ENCODE measurements at places on chromosomes 2 and 18. TPM values are rescaled to one million over a fixed set of nuclear protein-coding genes. Genes with fewer than 3 reads are reported as not detected.
A peak's percentile ranks its signal among the peaks of the same experiment; 100 is the strongest.

- no peak for DNase-seq
Observed at GRCh38 chr18:8705961-8706790, 820 bp downstream of the MTCL1 start.

DNA sequence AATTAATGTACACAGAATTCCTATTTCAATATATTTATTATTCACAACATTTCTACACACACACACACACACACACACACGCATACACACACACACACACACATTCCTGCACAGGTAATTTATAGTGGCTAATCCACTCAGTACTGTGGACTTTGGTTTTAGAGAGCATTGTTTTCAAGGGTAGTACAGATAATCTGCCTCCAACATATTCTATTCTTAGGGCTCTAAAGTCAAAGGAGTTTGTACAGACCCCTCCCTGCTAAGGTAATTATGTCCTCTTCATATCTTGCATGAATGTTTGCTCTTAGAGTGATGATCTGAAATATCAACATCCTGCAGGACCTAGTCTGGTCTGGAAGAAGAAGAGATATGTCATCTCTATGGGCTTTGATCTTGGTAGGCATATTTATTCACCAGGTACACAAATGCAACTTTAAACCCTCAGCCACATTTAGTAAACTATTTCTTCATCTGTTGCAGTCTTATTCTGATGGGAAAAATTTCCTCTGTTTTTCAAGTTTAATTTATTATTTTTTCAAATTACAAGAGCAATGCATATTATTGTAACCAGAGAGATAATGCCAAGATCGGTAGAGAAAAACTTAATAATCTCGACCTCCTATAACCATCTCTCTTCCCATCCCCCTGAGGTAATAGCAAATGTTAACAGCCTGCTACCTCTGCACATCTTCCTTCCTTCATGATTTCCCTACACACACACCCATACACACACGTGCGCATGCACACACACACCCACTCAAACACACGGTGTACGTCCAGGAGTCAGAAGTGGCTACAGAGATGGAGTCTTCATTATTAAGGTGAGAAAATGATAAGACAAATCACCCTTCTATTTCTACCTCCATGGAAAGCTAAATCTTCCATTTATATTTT, 18.3 kb upstream of the POLE4 start:
- DNase-seq = no peak

DNA sequence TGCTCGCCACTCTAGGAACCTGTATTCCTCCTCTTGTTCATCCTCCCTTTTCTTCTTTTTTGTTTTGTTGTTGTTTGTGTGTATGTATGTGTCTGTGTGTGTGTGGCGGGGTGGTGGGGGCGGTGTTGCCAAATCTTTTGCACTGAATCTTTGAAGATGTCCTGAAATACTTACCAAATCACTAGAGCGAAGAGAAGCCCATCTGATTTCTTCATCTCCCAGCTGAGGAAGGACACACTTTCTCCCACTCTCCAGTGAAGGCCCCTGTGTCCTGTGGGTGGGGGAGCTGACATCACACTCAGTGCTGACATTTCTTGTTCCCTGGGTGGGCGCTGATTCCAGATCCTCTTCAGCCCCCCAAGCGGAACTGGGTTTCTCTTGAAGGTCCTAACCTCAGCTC, 74.5 kb downstream of the NEDD4L start:
- no peak for DNase-seq

DNA sequence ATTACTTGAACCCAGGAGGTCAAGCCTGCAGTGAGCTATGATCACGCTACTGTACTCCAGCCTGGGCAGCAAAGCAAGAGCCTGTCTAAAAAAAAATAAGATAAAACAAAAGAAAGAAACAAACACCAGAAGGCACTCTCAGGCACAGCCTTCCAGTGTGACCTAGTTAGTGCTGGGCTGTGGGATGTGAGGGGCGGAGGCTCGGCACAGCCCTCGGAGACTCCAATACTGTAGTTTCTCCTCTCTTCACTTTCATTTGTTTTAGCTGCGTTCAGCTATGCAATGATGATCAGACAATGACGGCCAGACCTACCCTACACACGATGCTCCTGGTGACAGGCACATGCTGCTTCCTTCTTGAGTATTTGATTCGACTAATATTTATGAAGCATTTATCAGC, 127.7 kb downstream of the SOCS6 start:
- DNase-seq = no peak

DNA sequence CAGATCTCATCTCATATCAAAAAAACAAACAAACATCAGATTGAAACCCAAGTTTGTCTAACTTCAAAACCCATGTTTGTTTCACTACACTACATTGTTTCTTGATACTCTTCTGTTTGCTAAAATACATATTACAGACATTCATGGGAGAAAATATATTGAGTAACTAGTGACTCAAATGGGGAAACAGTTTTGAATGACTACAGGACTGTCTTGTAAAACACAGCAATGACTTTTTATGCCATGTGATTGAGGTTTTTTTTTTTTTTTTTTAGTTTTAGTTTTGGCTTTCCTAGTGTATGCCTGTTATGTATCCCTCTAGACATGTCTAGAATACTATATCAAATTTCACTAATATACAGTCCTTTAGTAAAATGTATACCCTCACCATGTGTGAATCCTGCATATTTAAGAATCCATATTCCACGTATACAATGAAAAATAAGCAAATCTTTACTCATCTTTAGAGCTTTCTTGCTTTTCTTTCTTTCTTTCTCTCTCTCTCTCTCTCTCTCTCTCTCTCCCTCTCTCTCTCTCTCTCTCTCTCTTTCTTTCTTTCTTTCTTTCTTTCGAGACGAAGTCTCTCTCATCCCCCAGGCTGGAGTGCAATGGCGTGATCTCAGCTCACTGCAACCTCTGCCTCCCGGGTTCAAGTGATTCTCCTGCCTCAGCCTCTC, 46.6 kb upstream of the SERTAD2 start:
- DNase-seq = peak; percentile 39

- DNase-seq = no peak
Observed at GRCh38 chr18:55269622-55270021, 310.4 kb upstream of the CCDC68 start.

GRCh38 chr2:9972621-9973479, 21.4 kb downstream of the GRHL1 start:
- no peak for DNase-seq

DNA sequence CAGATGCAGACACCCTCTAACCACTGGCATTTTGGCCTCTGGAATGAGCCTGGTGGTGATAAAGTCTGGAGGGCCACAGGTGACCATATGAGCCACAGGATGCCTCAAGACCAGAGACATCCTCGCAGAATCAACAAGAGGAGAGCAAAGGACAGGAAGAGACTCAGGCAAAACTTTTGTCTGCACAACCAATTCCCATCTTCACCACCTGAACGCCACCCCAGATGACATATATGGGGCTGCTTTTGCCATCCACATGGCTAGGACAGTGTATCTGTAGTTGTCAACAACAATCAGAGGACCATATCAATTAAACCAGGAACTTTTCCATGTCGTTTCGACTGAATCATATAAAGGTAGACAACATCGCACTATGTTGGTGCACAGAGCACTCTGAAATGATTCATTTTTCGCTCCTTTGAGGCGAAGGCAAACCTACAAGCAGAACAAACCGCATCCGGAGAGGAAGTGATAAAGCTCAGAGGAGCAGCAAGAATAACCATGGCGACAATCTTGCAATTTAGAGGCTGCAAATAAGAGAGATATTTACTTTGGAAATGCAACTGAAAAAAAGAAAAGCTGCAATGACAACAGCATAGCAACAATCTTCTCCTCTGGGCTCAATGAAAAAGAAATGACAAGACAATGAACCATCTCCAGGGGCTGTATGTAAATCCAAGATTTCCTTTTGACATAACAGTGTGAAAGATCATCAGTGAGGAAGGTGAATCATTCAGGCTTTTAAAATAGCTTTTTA, 204.5 kb downstream of the ARL4C start:
- no peak for DNase-seq

- no peak for DNase-seq
Observed at GRCh38 chr2:95021023-95021416, 4.5 kb upstream of the MAL start.

GRCh38 chr2:46960618-46961017, 45.0 kb upstream of the MCFD2 start:
- no peak for DNase-seq

GRCh38 chr18:32623563-32623962, 149.3 kb downstream of the KLHL14 start:
- no peak for DNase-seq

CD8B2 gene
- not detected for polyA plus RNA-seq

ASB18 gene
- polyA plus RNA-seq = not detected

DOK6 gene
- polyA plus RNA-seq = not detected

CHRNA1 gene
- polyA plus RNA-seq = not detected

STON1 gene
- polyA plus RNA-seq = 0.37 TPM
